CD8-positive, alpha-beta T cell (primary cell): ENCODE measurements at places on chromosomes 11 and 22. TPM values are rescaled to one million over a fixed set of nuclear protein-coding genes. Genes with fewer than 3 reads are reported as not detected.

AQP11 gene
- total RNA-seq = 0.31 TPM

BTG4 gene
- not detected for total RNA-seq

NCF4 gene
- total RNA-seq = 1.1 TPM

APOBEC3F gene
- 8.3 TPM for total RNA-seq

HTR3A gene
- not detected for total RNA-seq

MUC5AC gene
- total RNA-seq = not detected

PATE2 gene
- not detected for total RNA-seq

OR51B4 gene
- total RNA-seq = not detected

OR10A5 gene
- not detected for total RNA-seq

DNA sequence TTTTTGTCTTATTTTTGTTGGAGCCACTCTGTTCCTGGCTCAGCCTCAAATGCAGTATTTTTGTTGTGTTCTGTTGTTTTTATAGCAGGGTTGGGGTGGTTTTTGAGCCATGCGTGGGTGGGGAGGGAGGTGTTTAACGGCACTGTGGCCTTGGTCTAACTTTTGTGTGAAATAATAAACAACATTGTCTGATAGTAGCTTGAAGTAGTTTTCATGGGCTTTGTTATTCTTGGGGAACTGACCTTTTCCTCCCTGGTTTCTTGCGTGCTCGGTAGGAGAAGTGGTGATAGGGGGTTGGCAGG is 6.0 kb upstream of the MCM5 start:
- no peak for DNase-seq

GRCh38 chr11:1072116-1072820 is 2.4 kb upstream of the MUC2 start:
- no peak for DNase-seq

GRCh38 chr22:42217019-42217751 is 53.3 kb downstream of the TCF20 start:
- no peak for DNase-seq

GRCh38 chr11:124113890-124114289 is 1.4 kb upstream of the VWA5A start:
- DNase-seq = no peak

GRCh38 chr22:26463688-26464087 is 19.9 kb downstream of the HPS4 start:
- no peak for DNase-seq

DNA sequence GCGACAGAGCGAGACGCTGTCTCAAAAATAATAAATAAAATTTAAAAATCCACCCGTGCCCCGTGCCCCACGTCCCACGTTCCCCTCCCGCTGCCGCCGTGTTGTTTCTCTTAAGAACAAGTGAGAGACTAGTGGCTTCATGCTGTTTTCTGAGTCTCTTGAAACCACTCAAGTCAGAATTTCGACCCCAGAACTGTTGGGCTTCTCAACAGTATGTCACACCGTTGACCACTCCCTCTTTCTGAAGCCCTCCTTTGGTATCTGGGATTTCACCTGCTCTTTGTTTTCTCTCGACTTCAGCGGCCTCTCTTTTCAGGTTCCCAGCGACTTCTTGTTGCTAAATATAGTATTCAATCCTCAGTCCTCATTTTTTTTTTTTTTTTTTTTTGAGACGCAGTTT is 974 bp downstream of the PPIL2 start:
- DNase-seq = no peak

DNA sequence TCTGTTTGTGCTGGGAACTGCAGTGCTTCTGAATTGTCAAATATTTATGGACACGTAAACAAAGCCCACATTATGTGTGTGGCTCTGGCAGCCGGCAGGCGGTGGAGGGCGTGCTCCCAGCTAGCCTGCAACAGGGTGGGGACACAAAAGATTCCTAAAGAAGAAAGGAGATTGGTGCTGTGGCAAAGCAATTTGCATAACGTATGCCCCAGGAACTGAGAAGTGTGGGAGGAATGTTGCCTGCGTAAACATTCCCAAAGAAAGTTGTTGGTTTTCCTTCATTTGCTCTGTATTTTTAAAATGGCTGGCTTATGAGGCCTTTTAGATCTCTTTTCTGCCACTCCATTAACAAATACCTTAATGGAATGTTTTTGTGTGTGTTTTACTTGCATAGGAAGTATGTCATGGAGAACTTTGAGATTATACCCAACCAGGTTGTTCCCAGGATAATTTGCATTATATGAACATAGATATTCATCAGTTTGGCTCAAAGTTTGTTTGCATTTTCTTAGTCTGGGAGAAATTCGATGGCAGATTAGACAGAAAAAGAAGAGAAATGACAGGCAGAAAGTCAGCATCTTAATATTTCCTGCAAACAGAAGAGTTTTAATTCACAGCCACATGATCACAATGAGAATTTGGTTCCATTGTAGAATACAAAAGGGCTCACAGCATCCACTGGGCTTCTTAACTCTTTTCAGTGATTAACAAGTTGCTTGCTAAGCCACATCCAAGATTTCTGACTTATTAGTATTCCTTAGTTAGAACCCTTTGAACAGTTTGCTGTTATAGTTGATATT is 41.8 kb upstream of the DLAT start:
- DNase-seq = no peak

DNA sequence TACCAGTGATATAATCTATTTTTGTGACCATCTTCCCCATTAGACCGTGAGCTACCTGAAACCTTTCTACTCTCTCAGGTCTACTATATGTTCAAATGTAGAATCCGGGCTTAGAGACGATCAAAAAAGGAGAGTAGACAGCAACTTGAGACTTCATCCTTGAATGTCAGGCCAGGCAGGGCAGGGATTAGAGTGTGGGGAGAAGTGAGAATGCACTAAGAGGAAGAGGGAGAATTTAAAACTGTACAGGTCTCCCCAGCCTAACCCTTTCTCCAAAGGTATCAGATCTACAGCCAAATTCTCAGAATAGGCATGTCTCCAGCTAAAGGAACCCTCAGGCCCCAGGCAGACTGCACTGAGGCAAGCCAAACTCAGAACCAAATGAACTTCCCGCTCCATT is 935 bp downstream of the LAMTOR1 start:
- no peak for DNase-seq

DNA sequence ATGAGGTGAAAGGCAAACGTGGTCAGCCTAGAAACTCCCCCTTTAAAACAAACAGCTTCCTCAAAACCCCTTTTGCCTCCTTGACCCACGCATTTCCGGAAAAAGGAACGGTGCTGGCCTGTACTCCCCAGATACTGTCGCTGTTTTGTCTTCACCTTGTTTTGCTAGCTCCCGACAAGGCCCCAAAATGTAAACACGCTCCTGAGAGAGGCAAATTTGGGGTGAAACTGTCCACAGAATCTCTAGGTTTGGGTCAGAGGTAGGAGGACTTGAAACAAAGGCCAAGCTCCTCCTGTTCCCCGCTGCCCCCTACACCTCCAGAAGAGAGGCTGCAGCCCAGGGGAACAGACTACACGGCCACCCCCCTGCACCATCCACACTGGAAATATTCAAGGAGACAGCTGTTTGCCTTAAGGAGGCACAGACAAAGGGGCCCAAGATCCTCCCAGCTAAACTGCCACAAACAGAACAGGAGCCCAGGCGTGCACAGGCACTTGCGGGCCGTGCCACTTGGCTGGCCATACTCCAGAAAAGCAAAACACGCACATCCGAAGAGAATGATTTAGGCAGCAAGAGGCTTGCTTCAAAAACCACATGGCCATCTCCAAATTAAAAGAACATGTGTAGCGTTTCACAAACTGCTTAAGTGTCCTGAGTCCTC is 160.5 kb upstream of the GRK3 start:
- DNase-seq = no peak

DNA sequence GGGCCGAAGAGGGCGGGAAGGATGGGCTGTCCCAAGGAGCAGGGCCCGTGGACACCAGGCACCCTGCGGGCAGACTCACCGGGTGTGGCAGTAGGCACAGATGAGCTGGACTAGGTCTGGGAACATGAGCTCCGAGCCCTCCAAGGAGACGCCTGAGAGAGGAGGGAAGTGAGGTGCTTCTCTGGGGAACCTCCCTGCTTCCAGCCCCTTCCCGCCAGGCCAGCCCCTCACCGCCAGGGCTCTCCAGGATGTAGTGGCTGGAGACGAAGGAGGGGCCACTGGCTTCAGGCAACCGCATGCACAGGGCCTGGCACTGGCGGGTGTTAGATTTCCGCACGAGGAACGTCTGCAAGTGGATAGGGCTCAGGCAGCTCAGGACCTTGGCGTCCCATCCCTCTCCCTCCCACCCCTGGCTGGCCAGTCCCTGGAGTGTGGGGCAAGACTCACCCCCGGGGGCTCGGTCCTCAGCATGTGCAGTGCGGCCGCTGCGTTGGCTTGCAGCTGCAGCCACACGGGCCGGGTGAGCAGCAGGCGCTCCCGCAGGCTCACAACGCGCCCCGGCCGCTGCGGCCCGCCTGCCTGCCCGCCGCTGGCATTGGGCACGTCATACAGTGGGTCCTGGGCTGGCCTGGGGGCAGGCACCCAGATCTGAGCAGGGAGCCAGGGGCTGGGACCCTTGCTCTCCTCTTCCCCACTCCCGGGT is 552 bp downstream of the RIN1 start:
- DNase-seq = no peak

DNA sequence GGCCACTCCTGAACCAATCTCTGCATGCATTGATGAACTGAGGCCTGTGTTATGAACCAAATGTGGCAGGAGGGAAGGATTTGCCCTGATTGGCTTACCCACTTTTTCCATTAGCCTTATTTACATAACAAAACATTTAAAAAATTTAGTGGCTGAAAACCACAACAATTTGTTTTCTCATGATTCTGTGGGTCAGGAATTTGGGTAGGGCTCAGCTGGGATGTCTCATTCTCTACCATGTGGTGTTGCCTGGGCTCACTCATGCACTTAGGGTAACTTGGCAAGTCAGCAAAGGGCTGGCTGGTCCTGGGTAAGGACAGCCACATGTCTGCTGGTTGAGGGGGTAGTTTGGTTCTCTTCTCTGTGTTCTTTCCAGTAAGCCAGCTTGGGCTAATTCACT is 35.1 kb upstream of the CYP2R1 start:
- DNase-seq = no peak

GRCh38 chr22:45786726-45787125 is 115.1 kb downstream of the ATXN10 start:
- no peak for DNase-seq

DNA sequence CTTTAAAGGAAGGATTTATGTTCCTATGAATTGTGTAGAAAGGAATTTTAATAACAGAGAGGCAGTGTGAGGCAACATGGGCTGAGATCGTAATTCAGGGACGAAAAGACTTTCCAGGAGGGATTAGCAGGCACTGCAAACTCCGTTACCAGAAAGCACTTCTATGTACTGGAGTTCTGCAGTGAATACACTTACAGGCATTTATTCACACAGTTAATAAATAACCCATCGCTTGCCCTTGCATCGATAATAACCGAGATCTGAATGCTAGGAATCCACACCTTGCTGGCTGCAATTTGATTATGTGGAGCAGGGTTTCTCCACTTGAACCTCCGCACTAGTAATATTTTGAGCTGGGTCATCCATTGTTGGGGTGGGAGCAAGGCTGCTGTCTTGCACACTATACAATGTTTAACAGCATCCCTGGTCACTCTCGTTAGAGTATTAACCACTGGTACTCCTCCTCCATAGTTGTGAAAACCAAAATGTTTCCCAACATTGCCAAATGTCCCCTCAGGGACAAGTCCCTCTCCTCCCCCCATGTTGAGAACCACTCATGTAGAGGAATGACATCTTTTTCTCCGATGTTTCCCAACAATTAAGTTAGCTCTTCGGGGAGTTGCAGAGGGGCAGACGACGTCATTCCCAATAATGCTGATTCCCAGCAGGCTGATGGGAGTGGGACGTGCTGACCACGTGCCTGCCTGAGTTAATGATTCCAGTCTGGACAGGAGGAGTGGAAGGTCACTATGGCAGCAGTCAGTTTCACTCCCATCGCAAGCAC is 99.5 kb downstream of the SNX19 start:
- no peak for DNase-seq

DNA sequence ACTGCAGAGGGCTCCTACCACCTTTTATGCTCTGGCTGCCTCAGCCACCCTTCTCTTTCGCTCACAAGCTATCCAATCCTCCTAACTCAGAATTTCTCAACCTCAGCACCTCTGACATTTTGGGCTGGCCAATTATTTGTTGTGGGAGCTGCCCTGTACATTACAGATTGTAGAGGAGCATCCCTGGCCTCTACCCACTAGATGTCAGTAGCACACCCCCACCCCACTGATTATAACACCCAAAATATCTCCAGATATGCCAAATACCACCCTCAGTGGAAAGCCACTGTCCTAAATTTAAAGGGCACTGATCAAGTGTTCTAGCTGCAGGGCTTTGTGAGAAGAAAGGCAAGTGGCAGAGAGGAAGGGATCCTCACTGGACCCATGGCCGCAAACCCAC is 443.1 kb downstream of the SOX6 start:
- no peak for DNase-seq

DNA sequence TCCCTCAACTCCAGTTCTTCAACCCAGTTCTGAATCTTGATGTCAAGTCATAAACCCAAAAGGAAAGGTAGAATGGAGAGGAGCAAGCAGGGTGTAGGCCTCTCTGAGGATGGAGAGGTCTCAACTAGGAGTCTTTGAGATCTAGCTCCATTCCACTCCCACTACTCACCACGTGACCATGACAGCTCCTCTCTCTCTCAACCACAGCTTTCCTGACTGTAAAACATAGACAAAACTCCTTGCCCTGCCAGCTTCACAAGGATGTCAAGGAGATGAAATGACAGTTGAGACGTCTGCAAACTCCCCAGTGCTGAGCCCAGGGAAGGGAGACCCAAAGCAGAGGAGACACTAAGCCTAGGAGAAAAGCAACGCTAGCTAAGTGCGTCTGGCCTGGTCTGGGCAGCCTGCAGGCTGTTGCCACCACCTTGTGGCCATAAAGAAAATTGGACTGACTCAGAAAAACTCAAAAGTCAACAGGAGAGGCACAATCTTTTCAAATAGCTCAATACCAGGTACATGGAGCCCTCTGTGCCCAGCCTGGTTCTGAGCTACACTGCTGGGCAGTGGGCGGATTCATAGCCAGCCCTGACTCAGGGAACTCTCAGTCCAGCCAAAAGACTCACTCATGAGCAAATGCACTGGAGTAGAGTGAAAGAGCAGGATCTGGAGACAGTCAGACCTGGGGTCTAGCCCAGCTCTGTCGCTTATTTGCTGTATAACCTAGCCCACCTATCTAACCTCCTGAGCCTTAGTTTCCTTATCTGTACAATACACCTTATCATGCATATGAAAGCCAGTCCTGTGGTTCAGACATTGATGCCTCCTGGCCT is 3.4 kb downstream of the CLPB start:
- DNase-seq = peak; percentile 29

DNA sequence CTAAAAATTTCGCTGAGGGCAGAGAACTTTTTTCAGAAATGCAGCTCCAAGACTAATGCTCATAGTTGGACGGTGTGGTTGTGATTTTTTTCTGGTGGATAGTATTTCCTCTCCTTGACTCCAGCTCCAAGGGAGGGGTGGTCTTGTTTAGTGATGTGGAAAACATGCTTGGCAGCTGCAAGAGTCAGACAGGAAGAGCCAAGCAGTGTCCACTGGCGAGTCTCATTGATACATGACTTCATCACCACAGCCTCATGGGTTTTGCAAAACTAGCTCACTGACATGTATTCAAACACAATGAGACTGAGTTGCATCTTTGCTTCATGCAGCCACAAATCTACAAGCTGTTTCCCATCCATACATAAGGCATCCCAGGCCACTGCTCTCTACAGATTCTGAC is 7.3 kb upstream of the KCNJ1 start:
- no peak for DNase-seq
